ENCODE measurements at places on chromosomes 2 and 18.

DNA sequence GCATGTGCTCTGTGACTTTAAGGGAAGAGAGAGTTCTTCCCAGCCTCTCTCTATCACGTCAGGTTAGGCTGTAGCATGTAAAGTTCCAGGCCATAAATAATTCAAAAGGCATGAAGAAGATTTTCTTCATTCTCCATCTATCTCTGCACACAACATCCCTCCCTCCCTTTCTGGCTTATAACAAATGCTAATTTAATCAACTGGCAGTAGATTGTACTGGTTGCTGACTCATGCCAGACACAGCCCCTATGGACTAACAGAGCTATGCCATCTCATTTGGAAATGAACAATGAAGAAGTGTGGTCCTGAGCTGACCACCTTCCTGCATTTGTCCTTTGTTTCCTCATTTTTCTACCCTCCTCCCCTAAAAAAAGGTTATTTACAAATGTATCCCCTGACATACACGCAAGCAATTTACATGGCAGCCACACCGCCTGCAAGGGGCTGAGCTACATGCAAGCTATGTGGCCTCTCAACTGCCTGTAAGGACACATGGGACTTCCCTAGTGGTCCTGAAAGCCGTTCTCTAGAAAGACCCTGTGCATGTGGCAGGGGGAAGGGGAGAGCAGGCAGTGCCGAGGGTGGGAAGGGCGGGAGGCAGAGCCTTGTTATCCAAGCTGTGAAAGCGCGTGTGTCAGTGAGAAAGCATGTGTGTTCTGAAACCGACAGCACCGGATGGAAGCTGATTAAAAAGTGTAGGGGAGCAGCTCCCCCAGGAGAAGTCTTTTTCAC, 90.9 kb upstream of the KLF7 start:
- DNase-seq: peak; percentile 86

DNA sequence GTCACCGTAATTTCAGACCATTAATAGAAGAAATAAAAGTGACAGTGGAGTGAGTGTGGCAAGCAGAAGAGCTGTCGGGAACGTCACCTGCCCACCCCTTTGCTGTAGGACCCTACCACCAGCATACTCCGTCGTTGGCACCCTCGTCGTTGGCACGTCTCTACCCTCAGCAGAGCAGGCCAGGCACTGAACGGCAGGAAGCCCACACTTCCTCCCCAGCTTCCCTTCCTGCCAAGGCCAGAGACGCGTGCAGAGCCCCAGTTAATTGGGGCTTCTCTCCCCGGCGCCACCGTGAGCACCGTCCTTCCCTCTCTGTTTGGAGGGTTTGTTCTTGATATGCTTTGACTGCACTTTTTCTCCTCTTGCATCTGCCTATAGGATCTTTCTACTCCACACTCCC, 27.0 kb upstream of the NFATC1 start:
- no peak for DNase-seq

GRCh38 chr18:28189400-28190239, 12.7 kb upstream of the CDH2 start:
- DNase-seq: peak; percentile 87

GRCh38 chr2:173218326-173219056, 136.2 kb upstream of the CDCA7 start:
- DNase-seq: peak; percentile 38

GRCh38 chr2:109439390-109439786, 174.4 kb downstream of the SEPTIN10 start:
- no peak for DNase-seq

GRCh38 chr2:127235082-127235702, 15.1 kb upstream of the CYP27C1 start:
- no peak for DNase-seq

GRCh38 chr2:211055438-211055837, 499.0 kb downstream of the CPS1 start:
- DNase-seq: peak; percentile 10

- DNase-seq: no peak
These were observed 7.6 kb upstream of the ESPNL start for GRCh38 chr2:238092486-238093035.

GRCh38 chr18:6575908-6576307, 153.6 kb upstream of the ARHGAP28 start:
- DNase-seq: no peak

- DNase-seq: no peak
These were observed 16.1 kb downstream of the ARHGAP28 start for GRCh38 chr18:6745504-6746031.

DNA sequence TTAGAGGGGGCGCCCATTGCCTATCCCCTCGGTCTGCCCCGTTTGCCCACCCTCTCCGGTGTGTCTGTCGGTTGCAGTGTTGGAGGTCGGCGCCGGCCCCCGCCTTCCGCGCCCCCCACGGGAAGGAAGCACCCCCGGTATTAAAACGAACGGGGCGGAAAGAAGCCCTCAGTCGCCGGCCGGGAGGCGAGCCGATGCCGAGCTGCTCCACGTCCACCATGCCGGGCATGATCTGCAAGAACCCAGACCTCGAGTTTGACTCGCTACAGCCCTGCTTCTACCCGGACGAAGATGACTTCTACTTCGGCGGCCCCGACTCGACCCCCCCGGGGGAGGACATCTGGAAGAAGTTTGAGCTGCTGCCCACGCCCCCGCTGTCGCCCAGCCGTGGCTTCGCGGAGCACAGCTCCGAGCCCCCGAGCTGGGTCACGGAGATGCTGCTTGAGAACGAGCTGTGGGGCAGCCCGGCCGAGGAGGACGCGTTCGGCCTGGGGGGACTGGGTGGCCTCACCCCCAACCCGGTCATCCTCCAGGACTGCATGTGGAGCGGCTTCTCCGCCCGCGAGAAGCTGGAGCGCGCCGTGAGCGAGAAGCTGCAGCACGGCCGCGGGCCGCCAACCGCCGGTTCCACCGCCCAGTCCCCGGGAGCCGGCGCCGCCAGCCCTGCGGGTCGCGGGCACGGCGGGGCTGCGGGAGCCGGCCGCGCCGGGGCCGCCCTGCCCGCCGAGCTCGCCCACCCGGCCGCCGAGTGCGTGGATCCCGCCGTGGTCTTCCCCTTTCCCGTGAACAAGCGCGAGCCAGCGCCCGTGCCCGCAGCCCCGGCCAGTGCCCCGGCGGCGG, 1.7 kb downstream of the MYCN start:
- DNase-seq: peak; percentile 11

DNA sequence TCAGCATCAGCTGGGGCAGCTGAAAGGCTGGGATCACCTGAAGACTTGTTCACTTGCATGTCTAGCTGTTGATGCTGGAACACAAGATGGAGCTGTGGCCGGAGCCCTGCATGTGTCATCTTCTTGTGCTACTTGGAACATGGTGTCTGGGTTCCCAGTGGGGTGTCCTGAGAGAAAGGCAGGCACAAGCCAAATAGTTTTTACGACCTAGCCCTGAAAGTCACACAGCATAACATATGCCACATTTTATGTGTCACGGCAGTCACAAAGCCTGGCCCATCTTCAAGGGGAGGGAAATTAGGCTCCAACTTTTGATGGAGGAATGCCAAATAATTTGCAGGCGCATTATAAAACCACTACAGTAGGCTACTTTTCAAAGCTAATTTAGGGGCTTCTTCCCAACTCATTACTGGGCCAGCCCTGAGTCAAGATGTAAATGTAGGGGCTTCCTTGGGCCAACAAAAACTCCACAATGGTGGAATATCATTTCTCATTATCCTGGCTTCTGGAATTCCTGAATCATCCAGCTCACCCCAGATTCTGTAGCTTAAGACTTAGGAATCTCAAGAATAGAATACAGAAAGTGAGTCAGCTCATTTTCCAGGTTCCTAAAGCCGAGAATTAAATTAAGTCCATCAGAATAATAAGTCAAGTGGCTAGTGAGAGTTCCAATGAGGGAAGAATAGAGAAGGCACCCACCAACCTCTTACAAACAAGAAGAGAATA, 543.0 kb downstream of the TNS1 start:
- DNase-seq: no peak

DNA sequence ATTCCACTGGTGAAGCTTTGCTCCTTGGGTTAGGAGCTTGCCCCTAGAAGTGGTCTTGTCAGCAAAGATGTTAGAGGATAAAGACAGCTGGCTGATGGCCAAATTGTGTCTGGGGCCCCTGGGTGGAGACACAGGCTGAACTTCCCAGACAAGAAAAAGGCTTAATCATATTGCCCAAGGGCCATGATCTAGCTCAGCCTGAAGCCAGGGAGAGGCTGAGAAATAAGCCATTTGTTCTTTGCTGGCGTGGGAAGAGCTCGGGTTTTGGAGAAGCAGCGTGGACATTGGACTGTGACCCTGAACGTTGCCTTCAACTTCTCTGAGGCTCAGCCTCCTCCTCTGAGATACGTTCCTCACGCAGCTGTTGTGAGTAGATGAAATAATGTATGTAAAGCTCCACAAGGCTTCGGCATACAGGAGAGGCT, 153.0 kb downstream of the ZFP36L2 start:
- peak; percentile 83 for DNase-seq

GRCh38 chr2:144520756-144521487, 1.0 kb upstream of the ZEB2 start:
- peak; percentile 85 for DNase-seq

DNA sequence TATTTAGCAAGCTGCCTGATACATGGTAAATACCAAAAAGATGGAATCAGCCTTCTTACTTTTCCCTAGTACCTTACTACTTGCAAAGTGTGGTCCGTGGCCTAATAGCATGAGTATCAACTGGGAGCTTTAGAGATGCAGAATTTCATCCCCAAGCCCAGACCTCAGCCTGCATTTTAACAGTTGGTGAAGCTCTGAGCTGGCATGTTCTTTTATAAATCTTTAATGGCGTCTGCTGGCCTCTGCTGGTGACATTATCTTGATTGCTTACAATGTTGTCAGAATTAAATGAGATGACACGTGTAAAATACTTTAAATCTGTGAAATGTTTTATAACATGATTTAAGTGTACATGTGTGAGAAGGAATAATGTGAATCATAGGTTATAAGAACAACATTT, 115.1 kb upstream of the NOSTRIN start:
- DNase-seq: peak; percentile 33

GRCh38 chr2:25274868-25275574, 66.7 kb downstream of the DNMT3A start:
- peak; percentile 41 for DNase-seq

GRCh38 chr2:39107724-39108273, 13.1 kb downstream of the SOS1 start:
- no peak for DNase-seq

DNA sequence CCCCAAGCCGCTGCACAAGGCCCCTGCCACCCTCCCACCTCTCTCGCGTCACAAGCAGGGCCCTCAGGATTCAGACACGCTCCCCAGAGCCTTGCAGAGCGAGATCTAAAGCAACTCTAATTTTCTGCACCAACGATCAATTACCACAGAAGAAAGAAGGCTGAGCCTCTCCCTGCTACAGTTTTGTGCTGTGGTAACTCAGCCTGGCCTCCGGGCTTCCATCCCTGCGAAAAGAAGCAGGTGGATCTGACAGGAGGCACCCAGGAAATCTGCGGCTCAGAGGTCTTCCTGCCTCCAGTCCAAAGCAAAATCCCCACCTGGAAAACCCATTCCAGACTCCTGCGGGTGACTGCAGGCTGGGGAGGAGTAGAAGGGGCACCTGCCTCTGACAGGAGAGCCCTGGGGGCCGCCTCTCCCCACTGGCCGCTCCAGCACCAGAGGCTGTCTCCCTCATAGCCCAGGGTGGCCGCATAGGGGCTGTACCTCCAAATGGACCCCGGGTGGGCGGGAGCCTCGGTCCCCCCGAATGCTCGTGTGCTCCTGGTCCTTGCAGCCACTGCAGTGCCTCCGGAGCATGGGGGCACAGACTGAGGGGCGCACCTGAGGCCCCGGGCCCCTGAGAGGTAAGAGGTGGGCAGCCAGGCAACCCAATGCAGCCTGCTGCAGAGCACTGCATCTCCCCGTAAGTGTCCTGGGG, 31.0 kb downstream of the PXDN start:
- no peak for DNase-seq

- no peak for DNase-seq
These were observed 65.0 kb downstream of the MAPRE2 start for GRCh38 chr18:35106013-35106844.

DNA sequence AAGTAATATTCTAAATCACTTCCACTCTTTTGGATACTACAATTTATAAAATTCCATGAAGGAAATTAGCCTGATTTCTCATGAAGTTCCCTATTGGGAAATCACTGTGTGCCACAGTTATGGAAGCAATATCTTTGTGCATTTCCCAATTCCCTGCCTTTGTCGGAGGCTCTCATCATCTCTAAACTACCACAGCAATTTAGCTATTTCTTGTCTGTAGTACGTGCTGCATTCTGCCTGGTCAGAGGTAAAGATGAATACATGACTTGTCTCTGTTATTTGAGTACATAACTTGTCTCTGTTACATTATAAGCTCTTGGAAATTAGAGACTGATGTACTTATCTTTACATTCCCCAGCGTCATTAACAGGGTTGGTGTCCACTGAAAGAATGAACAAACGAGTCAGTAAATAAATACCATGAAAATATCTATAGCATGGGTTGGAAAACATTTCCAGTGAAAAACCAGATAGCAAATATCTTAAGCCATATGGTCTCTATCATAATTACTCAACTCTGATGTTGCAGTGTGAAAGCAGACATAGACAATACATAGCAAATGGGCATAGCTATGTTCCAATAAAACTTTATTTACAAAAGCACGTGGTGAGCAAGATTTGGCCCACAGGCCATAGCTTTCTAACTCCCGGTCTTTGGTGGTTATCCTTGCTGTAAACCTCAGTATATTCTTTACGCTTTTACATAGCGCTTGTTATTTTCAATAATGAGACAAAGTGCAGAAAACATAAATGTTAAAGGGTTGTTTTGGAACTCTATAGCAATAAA, 78.8 kb downstream of the BCL2 start:
- DNase-seq: no peak

GRCh38 chr2:123453046-123453700, 571.9 kb upstream of the CNTNAP5 start:
- DNase-seq: no peak

GRCh38 chr2:182636699-182637098, 79.4 kb upstream of the DNAJC10 start:
- no peak for DNase-seq

DNA sequence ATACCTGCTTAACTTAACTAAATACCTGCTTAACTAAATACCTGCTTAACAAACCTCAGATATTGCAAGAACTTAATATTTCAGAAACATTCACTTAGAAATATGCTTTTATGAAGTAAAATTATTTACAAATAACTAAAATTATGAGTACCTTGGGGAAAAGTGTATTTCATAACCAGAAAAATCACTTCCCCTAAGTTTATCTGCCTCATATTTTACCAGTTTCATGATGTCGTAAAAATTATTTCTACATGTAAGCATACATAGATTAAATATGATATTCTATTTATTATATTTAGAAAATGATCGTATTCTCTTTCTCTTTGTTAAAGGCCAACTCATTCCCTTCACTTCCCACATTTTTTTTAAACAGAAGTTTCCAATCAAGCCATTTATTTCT, 41.5 kb upstream of the DSC1 start:
- DNase-seq: no peak

- DNase-seq: no peak
These were observed 3.3 kb downstream of the SH3BP4 start for GRCh38 chr2:234955091-234955591.

DNA sequence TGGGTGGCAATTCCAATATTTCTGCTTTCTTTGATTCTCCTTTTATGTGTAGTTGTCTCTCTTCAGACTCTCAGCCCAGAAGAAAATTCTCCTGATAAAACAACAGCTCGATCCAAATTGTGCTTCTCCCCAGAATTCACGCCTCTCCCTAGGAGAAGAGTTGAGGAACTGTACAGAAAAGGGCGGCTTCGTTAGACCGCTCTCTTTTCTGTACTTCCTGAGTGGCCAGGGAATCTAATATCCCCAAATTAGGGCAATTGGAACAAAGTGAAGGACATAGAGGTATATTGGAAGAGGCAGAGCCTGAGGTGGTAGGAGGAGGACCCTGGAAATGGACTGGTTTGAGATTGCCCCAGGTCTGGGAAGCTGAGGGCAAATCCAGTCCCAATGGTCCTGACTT, 5.6 kb downstream of the ADCYAP1 start:
- DNase-seq: no peak

Data from iris pigment epithelial cell (primary cell).